ENCODE measurements at places on chromosomes 5 and 9.

DNA sequence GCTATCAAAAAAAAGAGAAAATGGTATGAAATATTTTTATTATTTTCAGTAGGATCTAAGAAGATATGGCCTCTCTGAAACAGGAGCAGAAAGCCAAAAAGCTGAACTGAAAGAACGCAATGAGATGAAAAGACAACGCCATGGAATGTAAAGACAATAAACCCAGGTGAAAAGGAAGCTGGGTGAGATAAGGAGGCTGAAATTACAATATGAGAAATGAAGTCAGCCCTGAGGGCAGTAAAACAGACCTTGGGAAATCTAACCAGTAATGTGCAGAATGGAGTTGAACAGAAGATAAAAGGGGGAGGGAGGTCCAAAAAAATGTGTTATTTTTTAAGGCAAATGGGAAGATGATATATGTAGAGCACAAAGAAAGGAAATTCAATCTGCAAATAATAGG, 265.3 kb downstream of the ENC1 start:
- no peak for DNase-seq

GRCh38 chr5:2196989-2197619, 314.4 kb upstream of the IRX4 start:
- DNase-seq: no peak

- DNase-seq: no peak
These were observed 1.0 kb upstream of the EFNA5 start for GRCh38 chr5:107671742-107672210.

GRCh38 chr5:124643336-124643735, 103.1 kb downstream of the ZNF608 start:
- DNase-seq: no peak

- DNase-seq: no peak
These were observed 1.3 kb downstream of the TEX53 start for GRCh38 chr9:114656301-114656700.

GRCh38 chr5:169893010-169893409, 87.3 kb downstream of the INSYN2B start:
- DNase-seq: no peak

GRCh38 chr5:8394965-8395364, 526.0 kb downstream of the MTRR start:
- no peak for DNase-seq

DNA sequence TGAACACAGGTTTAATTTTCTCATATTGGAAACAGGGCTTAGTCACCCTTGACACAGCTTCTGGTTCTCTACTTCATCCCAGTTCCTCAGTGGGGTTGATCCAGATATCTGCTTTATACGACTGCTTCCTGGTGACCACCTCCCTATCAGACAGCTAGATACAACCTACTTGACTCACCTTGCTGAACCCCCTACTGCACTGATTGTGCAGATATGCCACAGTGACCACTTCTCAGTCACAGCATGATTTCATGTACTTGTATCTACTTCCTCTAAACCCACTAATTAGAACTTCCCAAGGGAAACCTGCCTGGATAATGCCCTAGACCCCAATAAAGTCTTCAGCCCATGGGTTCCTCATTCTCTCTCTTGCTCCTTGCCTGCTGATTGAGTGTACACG, 18.4 kb upstream of the RFK start:
- DNase-seq: no peak

DNA sequence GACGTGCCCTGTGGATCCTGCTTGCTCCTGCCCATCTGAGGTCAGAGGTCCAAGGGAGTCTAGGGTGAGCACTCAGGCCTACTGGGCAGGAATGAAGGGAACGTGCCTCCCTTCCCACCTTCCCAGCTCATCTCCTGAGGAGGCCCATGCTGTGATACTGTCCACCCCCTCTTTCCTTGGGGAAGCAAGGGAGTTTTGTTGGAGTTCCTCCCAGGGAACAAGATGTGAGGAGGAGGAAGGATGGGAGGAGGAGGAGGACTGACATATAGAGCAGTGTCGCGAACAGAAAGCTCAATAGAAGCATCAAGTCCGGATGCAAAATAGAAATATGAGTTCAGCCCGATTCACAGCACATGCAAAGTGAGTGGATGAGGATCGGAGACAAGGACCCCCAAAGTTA, 41.0 kb downstream of the SLC6A7 start:
- no peak for DNase-seq

- no peak for DNase-seq
These were observed 45.5 kb downstream of the DAB2IP start for GRCh38 chr9:121696930-121697329.

- peak; percentile 4 for DNase-seq
These were observed 15.6 kb upstream of the EGFL7 start for GRCh38 chr9:136646827-136647711.

DNA sequence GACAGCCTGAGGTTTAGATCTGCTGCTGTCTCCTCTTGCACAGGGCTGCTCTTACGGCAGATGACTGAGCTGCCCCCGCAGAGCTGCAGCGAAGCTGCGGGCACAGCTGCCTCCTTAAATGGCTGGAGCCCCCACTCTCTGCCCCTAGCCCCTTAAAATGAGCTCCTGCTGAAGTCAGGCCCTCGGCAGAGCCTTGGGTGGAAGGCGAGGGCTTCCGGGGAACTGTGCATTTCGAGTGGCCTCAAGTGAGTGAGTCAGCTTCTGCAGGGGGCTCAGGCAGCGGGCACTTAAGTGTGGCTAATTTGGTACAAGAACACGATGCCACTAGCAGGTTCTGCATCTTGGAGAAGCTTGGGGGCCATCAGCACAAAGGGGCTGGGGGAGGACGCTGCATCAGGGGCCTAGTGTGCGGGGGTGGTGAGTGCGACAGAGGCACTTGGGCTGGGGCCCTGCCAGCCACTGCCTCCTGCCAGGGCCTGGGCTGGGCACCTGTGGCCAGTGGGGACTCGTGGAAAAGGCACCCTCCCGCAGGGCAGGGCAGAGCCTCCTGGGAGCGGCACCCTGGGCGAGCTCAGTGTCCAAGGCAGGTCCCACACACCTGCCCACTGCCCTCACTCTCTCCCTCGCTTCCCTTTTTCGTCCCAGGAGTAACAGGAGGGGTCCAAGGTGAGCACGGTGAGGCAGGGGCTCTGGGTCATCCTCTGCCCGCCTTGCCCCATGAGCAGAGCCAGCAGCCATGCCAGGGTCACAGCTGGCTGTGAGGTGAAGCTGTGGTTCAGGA, 28.8 kb upstream of the RNU6ATAC start:
- DNase-seq: no peak

GRCh38 chr9:135961811-135962695, 880 bp upstream of the UBAC1 start:
- DNase-seq: no peak

- DNase-seq: no peak
These were observed 126.0 kb upstream of the IRX2 start for GRCh38 chr5:2877522-2877921.

DNA sequence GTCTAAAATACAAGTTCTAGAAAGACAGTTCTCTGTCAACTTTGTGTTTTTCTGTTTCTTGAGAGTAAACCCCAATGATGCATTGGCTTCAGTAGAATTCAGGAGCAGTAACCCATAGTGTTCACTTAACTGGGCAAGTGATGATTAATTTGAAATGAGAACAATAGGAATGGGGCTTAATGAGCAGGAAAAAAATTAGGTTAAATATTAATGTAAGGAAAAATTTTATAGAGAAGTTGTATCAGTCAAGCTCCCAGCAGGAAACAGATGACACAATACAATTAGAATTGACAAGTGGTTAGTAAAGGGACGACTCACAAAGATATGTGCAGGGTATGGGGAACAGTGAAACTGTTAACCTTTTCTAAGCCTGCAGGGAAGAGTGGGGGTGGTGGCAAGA, 38.2 kb downstream of the ENTREP1 start:
- DNase-seq: no peak

- DNase-seq: no peak
These were observed 488.1 kb downstream of the EBF1 start for GRCh38 chr5:158611581-158611980.

DNA sequence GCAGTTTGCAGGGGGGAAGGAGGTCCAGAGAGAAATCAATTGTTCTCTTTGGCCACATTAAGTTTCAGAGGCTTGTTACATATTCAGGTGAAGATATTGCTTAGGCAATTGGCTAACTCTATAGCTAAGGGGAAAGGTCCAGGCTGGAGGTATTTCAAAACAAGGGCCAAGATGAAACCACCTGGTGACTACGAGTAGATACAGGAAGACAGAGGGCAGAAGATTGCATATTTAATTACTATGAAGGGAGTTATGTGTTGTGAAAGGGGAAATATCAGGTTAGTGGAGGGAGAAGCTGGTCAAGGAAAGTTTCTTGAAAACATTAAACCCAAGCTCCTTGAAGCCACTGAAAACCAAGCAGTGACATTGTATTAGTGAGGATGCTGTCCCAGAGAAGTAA, 1.9 kb upstream of the RAD23B start:
- no peak for DNase-seq

- DNase-seq: no peak
These were observed 10.2 kb downstream of the GLIS3 start for GRCh38 chr9:4289411-4290326.

GRCh38 chr5:143343042-143343441, 60.4 kb downstream of the NR3C1 start:
- no peak for DNase-seq

- no peak for DNase-seq
These were observed 5.2 kb downstream of the LRRTM2 start for GRCh38 chr5:138869763-138870500.

DNA sequence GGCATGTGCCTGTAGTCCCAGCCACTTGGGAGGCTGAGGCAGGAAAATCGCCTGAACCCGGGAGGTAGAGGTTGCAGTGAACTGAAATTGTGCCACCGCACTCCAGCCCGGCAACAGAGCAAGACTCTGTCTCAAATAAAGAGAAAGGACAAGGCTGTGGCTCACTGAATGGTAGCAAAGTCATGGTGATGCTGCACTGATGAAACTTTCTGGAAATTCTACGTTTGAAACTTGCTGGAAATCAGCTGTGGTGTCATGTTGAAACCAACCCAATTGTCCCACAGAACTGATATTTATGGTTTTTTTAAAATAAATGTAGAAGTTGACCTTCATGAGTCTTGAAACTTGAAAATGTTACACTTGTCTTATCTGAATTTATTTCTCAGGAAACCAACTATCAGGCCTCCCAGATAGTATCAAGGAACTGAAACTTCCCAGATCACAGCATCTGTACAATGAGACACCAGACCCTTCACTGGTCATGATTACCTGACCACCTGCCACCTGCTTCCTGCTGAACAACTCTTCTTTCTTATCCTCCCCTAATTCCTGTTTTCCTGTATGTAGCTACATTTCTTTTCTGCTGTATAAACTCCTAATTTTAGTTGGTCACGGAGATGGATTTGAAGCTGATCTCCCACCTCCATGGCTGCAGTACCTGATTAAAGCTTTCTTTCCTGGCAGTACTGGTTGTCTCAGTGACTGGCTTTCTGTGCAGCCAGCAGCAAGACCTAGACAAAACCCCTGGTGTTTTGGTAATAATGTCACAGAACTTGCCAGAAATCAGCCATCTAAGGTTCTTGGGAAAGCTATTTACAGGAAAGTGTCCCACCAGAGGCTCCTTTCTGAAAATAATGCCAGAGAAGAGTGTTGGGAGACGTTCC, 5.6 kb upstream of the TBC1D13 start:
- DNase-seq: no peak

DNA sequence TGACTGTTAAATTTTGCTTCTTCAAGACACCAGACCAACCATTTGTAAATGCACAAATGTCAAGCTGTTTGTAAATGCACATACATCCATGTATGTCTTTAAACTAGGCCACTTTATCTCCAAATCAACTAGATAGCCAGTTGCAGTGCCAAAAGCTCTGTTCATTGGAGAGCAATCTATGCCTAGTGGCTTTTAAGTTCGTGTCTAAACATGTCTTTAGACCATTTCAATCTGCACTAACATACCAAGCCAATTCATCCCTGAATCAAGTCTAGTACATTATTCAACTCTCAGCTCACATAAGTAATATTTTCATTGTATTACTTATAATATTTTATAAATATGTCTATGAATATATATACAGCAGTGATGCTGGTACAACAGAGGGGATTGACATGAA, 985.9 kb downstream of the CDH18 start:
- no peak for DNase-seq

DNA sequence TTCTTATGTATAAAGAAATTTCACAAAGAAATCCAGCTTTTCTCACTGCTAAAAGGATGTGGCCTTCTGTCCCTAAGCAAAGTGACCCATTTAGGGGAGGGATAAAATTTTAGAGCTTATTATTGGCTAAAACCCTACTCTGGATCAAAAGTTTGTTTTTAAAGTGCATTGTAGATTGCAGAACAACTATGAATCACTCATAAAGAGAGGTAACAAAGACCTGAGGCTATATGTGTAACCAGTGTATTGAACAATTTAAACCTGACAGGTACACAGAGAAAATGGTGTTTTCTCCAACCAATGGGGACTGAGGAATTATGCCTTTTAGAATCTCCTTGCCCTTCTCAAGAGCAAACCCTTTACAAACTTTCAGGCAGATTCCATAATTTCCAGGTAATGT, 86.6 kb downstream of the MUSK start:
- no peak for DNase-seq

GRCh38 chr5:10730043-10730351, 31.0 kb downstream of the DAP start:
- DNase-seq: no peak

GRCh38 chr5:36717131-36717695, 110.8 kb downstream of the SLC1A3 start:
- DNase-seq: no peak

- no peak for DNase-seq
These were observed 2.0 kb upstream of the ROR2 start for GRCh38 chr9:91951944-91952520.

- DNase-seq: no peak
These were observed 94.7 kb downstream of the ELAVL2 start for GRCh38 chr9:23731353-23731752.

GRCh38 chr9:27303219-27303618, 6.3 kb upstream of the EQTN start:
- DNase-seq: no peak

GRCh38 chr5:135263022-135263668, 135.9 kb downstream of the MACROH2A1 start:
- DNase-seq: no peak

- DNase-seq: no peak
These were observed 10.6 kb upstream of the AGXT2 start for GRCh38 chr5:35058374-35058788.

DNA sequence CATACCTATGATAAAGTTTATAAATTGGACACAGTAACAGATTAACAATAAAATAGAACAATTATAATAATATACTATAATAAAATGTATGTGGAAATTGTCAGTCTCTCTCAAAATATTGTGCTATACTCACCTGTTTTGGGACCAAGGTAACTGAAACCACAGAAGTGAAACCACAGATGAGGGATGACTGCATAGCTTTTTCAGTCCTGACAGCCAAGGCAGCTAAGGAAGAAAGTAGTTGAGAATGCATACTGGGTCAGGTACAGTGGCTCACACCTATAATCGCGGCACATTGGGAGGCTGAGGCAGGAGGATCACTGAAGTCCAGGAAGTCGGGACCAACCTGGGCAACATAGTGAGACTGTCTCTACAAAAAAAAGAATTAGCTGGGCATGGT, 8.9 kb downstream of the SRP19 start:
- peak; percentile 27 for DNase-seq

GRCh38 chr9:35229779-35230143, 68.0 kb downstream of the UNC13B start:
- no peak for DNase-seq

- DNase-seq: no peak
These were observed 43.0 kb downstream of the NUDT12 start for GRCh38 chr5:103519550-103519949.
